ENCODE measurements at places on chromosomes 7 and 10.

- DNase-seq = no peak
Observed at GRCh38 chr10:132748545-132749370, 37.2 kb downstream of the NKX6-2 start.

GRCh38 chr7:142248166-142249160 lies 9.4 kb downstream of the PRSS58 start:
- DNase-seq = no peak

GRCh38 chr7:31336202-31337001 lies 4.1 kb downstream of the NEUROD6 start:
- DNase-seq = no peak

- DNase-seq = no peak
Observed at GRCh38 chr10:74888962-74889661, 62.7 kb downstream of the KAT6B start.

GRCh38 chr7:15801551-15801950 lies 115.1 kb upstream of the MEOX2 start:
- no peak for DNase-seq

DNA sequence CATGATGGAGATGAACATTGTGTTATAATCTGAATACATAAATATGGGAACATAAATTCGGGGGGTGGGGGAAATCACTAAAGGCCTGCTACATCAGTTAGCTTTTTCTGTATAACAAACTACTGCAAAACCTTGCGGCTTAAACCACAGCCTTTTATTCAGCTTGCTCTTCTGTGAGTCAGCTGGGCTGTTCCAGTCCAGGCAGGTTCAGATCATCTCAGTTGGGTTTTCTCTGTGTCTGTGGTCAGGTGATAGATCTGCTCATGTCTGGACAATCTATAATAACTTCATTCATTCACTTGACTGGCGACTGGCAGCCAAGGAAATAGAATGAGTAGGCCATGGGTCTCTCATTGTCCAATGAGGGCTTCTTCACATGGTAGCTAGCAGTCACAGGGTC lies 23.5 kb downstream of the HTR7 start:
- DNase-seq = no peak

DNA sequence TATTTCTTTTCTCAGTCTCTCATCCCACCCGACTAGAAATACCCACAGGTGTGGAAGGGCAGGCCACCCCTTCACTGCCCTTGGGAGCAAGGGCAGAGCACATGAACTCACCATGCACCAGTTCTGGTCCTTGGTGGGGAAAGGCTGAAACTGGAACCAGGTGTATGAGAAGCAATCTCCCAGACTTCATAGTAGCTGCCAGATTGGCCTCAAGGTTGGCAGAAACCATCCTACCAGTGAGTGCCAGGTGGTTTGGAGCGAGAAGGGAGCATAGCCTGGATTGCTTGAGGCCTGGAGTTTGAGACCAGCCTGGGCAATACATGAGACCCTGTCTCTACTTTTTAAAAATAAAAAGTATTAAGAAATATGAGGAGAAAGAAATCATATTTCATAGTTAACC lies 138.8 kb downstream of the LYZL1 start:
- no peak for DNase-seq

- DNase-seq = no peak
Observed at GRCh38 chr10:93379731-93380575, 102.2 kb downstream of the MYOF start.

DNA sequence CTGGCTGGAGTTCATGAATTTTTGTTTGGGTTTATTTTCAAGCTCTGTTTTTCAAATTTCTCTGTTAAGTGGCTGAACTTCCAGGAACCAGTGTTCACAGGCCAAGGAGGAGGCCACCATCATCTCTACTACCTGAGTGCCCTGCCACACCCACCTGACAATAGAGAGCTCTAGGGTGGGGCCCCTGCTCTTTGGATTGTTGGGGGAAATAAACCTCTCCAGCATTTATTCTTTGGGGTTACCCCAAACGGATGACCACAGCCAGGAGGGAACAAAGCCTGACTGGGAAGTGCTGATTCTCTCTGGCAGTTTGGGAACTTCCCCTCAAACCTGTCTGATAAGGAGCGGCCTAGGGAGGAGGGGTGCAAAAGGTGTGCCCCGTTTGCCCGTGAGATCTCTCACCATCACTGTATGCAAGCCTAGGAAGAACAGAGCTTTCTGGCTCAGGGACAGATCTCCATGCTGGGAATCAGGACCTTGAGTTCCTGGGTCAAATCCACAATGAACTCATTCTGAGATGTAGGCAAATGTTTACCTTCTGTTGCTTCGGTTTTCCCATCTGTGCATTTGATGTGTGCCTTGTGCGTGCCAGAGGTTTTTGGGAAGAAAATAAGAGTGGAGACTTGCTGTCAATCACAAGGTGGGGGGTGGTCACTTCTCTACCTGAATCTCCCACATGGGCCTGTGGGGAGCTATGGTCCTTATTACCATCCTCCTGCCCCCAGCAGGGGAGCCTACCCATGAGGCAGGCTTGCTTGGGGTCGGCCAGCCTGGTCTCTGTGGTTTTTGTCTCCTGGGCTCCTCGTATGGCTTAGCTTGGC lies 27.7 kb upstream of the PDCD4 start:
- no peak for DNase-seq
